ENCODE measurements at places on chromosomes 11 and 22.

DNA sequence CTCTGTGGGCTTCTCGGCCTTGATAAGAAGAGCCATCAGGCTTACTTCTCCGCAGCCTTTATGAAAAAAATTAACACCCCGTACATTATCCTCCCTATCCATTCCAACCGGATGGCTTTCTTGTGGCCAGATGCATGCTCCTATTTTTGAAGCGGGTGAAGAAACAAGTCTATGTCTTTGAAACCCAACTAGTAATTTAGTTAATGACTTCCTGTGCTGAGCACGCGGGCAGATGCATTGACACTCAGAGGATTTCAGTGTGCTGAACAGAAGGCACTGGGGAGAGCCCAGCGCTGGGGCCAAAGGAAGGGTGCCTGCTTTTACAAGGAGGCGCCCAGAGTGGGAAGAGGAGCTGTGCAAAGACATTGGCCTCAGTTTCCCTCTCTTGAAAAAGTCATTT is 53.3 kb downstream of the ARHGAP8 start:
- no peak for DNase-seq

GRCh38 chr11:118151431-118151830 is 1.2 kb downstream of the SCN4B start:
- peak; percentile 88 for DNase-seq

GRCh38 chr22:17400305-17400704 is 31.0 kb downstream of the CECR2 start:
- DNase-seq, result no peak

GRCh38 chr11:111937844-111938243 is 701 bp downstream of the DIXDC1 start:
- no peak for DNase-seq

- no peak for DNase-seq
Observed at GRCh38 chr11:31422703-31423102, 53.0 kb downstream of the DNAJC24 start.

DNA sequence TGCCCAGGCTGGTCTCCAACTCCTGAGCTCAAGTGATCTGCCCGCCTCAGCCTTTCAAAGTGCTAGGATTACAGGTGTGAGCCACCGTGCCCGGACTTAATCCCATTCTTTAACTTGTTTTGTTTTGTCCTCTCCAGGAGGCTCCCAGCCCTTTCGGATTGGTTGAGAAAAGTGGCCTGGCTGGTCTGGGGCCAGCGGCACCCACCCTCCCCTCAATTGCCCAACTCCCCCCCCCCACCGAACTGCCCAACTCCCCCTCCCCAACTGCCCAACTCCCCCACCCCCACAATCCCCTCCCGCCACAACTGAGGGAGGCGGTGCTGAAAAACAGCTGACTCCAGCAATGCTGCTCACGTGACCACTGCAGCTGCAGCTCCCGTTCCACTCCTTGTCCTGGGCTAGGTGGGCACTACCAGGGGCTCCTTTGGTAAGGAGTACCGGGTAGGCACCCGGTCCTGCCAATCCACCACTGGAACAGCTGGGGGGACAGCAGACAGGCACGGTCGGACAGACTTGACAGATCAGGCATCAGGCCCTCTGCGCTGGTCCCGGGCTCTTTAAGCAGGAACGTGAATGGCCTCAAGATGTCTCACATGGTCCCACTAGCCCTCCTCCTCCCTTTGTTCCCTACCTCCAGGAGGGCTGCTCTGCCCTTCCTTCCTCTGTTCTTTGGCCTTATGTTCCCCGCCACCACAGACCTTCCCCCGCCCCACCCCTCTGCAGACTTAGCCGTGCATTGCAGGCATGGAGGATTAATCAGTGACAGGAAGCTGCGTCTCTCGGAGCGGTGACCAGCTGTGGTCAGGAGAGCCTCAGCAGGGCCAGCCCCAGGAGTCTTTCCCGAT is at the start of gene TCN2:
Gene TCN2, plus strand, starts transcription at position 720 of the 845 bp plus-strand sequence. CDS start 158 bp downstream, outside the sequence.
- DNase-seq, result peak; percentile 81

DNA sequence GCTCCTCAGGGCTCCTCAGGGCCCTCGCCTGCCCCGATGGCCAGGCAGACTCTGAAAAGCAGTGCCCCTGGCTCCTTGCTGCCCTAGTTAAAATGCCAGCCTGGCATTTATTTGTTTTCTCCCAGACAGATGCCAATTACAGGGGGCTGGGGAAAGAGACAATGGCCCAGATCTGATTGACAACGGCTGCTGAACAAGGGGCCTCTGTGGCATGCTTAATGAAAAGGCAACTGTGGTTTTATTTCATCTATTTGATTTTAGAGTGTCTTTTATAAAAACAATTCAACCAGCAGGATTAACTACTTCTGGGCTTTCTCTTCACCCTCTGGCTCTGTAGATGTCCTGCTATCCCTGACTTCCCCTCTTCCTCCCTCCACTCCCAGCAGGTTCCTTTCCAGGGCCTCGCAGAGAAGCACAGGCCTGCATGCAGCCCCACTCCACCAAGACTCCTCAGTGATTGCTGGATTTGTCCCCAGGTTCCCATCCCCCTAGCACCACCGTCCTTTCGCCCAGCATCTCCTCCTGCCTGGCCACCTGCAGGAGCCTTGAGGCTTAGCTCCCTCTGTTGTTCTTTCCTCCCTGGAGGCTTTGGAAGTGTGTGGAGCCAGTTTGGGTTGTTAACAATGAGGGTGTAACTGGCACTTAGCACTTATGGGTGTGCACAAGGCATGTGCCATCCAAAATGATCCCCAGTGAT is 171.1 kb downstream of the TENM4 start:
- no peak for DNase-seq

DNA sequence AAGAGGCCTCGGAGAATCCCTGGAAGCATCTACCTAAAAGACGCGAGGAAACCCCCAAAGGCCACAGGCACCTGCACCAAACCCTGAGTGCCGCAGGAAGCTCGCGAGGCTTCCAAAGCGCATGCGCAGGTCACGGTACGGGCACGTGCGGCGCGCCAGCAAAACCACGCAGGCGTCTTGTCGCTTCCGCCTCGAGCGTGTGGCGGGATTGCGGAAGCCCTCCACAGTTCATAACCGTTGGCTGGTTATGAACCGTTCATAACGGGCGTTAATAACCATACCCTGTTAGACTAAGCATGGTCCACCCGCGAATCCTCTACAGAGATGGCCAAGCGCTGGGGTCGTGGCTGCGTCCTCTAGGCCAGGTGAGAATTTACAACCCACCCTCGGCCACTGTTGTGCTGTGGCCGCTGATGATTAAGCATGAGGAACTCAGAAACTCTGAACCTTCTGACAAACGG is 46.4 kb downstream of the MORC2 start:
- DNase-seq, result no peak

GRCh38 chr11:74937696-74938475 is 11.0 kb downstream of the XRRA1 start:
- DNase-seq, result peak; percentile 50

GRCh38 chr11:70242885-70243284 is 27.6 kb upstream of the PPFIA1 start:
- DNase-seq, result no peak

GRCh38 chr11:1473786-1474185 is 12.8 kb downstream of the MOB2 start:
- no peak for DNase-seq

- no peak for DNase-seq
Observed at GRCh38 chr22:42977569-42977968, 37.4 kb downstream of the PACSIN2 start.

GRCh38 chr11:69486773-69487291 is 5.4 kb downstream of the LINC01488 start:
- DNase-seq, result no peak

DNA sequence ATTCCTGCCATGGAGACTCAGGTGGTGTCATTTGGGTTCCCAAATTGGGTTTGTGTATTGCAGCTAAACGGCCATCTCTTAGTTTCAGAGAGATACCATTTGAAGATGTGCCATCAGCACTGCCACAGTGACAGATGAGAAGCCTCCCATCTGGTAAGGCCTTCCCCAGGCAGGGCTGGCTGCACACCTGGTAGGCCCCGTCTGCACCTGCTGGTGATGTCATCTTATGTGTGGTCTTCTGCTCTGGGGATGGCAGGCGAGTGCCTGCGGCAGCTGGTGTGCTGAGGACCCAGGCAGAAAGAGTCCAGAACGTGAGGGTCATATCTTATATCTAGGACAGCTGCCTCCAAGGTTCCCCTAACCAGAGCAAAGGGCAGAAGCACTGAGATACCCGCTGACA is 100.6 kb downstream of the CSNK2A3 start:
- DNase-seq, result no peak

GRCh38 chr11:1892116-1892515 is 421 bp upstream of the PRR33 start:
- no peak for DNase-seq

DNA sequence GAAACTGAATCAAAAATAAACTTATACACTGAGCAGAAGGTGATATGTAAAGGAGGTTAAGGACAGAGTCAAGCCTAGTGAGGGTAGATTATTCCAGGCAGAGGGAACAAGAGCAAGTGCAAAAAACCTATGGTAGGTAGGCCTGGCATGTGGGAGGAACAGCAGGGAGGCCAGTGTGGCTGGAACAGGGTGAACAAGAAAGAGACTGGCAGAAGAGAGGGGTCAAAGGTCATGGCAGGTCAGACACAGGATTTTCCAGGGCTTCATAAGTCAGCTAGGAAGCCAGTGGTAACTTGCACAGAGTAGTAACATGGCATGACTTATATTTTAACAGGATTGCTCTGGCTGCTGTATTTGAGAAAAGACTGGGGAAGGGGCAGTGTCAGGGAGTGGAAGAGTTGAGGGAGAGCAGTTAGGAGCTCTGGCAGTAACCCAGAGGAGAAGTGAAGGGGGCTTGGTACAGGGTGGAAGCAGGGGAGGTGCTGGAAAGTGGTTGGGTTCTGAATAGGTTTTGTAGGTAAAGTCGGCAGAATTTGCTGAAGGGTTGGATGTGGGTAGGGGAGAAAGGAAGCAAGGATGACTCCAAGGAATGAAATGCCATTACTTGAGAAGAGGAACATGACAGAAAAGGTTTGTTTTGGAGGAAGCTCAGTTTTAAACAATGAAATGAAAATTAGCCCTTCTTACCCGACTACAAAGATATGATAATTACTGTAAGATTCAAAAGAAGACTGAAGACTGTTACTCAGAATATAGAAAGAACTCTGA is 86.2 kb downstream of the ZNRF3 start:
- DNase-seq, result peak; percentile 54

GRCh38 chr11:128417607-128418324 is 169.6 kb downstream of the ETS1 start:
- DNase-seq, result peak; percentile 95

- no peak for DNase-seq
Observed at GRCh38 chr11:62125316-62125715, 1.5 kb downstream of the INCENP start.

GRCh38 chr11:5891216-5891800 is 1.7 kb upstream of the OR52E5 start:
- peak; percentile 9 for DNase-seq

GRCh38 chr11:870127-870413 is 27.4 kb downstream of the TSPAN4 start:
- DNase-seq, result no peak

DNA sequence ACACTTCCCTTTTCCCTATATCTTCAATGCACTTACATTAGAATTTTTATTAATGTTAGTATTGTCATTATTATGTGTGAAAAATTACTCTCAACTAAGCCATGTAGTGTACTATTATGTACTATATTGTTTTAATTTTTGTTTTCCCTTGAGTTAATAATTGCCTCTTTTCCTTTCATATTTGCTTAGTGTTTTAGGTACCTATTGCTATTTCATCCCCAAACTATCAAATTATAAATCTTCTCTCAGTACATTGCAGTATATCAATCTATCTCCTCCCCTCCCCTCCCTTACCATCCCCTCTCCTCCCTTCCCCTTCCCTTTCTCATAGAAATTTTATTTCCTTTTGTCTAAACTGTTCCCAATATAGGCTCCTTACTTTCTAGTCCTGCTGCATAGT is 12.8 kb upstream of the TENM4 start:
- DNase-seq, result no peak

GRCh38 chr11:49213026-49213560 is 4.7 kb upstream of the FOLH1 start:
- DNase-seq, result no peak

GRCh38 chr11:112777283-112777751 is 183.9 kb upstream of the NCAM1 start:
- DNase-seq, result no peak

GRCh38 chr11:118217575-118217974 is 7.2 kb downstream of the JAML start:
- no peak for DNase-seq

DNA sequence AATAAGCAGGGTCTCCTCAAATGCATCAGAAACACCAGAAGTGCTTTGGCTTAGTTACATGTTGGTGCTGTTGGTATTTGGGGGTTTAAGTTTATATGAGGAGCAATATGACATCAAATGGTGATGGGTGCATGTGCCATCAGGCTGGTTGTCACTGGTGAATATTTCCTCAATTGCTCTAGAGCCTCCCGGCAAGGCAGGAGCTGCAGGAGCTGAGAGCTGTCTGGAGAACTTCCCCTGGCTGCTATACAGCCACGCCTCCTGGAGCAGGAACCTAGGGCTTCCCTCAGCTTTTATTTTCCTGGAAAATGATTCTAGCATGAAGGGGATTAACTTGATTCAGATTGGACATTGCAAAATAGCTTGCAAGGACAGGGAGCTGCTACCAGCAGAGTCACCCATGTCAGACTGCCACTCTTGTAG is 15.8 kb downstream of the IGLL5 start:
- no peak for DNase-seq

- no peak for DNase-seq
Observed at GRCh38 chr22:41841085-41841712, 8.3 kb downstream of the SREBF2 start.

DNA sequence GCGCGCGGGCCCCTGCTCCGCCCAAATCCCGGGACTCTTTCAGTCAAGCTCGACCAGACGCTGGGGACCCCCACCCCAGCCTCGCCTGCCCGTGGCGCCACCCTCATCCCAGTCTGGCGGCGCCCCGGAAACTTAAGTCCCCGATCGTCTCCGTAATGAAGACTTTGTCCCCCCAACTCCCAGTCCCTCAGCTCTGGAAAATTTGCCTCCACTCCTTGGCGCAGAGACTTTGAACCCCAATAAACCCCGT is 348 bp downstream of the PLCB3 start:
- DNase-seq, result no peak

GRCh38 chr11:45649544-45650165 is 15.8 kb downstream of the CHST1 start:
- DNase-seq, result no peak

GRCh38 chr11:64838600-64839334 is 5.7 kb downstream of the CDC42BPG start:
- DNase-seq, result no peak

- no peak for DNase-seq
Observed at GRCh38 chr11:78078218-78079167, 1.2 kb downstream of the NDUFC2 start.

GRCh38 chr11:95715777-95716241 is 73.8 kb downstream of the FAM76B start:
- peak; percentile 3 for DNase-seq

DNA sequence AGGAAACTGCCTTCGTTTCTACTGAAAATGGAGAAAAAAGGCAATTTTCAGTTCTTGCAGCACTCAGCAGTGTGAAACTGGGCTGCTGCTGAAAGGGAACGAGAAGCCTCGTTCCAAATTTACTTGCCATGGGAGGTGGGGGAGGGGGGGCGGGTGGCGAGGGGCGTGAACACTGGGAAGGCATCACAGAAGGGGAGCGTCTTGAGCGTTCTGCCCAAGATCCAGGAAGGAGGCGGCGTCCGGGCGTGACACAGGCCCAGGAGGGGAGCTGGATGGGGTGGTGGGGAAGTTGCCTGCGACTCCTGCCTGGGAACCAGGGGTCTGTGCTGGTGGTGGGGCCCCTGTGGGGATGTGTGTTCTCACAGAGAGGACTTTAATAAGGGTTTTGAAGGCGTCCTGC is 213.5 kb downstream of the CTTN start:
- DNase-seq, result no peak
